ENCODE measurements at places on chromosomes 5 and 9.

- ATAC-seq = no peak
These were observed 367.5 kb downstream of the KDM4C start for GRCh38 chr9:7125231-7125630.

- ATAC-seq = no peak
These were observed 729 bp upstream of the RORB start for GRCh38 chr9:74496406-74496805.

GRCh38 chr9:77598524-77598923, 49.6 kb downstream of the GNA14 start:
- peak; percentile 62 for ATAC-seq

GRCh38 chr9:137244486-137245449, 3.7 kb downstream of the TUBB4B start:
- peak; percentile 0 for ATAC-seq

- no peak for ATAC-seq
These were observed 1.5 kb downstream of the GPR21 start for GRCh38 chr9:123034881-123035510.

- no peak for ATAC-seq
These were observed 214.6 kb downstream of the SREK1 start for GRCh38 chr5:66358741-66359140.

DNA sequence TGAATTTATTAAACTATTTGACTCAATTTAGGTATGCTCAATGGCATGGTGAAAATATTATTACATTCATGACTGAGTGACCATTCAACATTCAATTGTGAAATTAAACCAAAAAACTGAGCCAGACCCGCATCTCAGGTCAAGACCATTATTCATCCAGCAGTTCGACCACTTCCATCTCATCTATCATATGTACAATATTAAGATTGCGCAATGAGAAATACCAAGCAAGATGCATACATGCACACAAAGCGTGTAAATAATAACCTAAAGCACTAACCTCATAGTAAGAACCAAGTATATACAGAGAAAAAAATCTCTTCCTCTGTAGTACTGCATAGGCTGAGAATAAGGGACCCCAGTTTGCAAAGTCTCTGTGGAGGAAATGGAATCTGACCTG, 310.2 kb downstream of the ADGRV1 start:
- ATAC-seq = no peak

DNA sequence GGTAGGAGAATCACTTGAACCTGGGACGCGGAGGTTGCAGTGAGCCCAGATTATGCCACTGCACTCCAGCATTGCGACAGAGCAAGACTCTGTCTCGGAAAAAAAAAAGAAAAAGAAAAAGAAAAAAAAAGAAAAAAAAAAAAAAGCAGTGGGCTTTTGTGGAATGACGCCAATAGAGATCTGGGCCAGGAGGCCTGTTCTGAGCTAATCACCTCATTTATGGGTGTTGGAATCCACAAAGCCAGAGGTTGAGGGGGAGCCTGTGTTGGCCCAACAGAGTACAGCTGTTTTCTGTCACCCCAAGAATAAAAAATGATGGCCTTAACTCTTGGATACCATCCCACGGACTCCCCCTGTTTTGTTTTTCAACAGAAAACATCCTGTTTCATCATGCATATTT, 18.5 kb downstream of the OSTF1 start:
- no peak for ATAC-seq

DNA sequence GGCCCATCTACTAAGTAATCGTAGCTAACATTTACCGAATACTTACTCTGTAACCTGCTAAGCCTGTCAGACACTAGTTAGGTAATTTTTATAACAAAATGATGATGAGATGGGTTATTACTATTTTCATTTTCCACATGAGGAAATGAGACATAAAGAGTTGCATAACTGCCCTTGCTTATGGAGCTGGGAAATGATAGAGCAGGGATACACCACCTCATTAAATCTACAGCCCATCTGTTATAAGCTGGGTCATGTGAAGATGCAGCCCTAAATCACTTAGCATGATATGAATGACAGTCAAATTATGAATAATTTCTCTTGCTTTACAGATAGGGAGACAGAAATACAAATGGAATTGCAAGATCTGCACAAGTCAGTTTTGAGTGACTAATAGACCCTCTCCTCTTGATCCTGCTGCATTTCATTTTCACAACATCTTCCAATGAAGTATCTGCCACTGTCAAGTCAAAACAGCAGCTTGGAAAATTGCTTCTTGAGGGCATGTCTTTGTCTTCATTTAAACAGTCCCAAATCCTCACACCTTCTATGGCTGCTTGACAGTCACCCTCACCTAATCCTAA, 364.7 kb downstream of the PRELID2 start:
- ATAC-seq = no peak

GRCh38 chr9:69085569-69086283, 50.2 kb downstream of the FXN start:
- peak; percentile 78 for ATAC-seq

GRCh38 chr9:125845271-125845808, 98.2 kb downstream of the PBX3 start:
- ATAC-seq = no peak

DNA sequence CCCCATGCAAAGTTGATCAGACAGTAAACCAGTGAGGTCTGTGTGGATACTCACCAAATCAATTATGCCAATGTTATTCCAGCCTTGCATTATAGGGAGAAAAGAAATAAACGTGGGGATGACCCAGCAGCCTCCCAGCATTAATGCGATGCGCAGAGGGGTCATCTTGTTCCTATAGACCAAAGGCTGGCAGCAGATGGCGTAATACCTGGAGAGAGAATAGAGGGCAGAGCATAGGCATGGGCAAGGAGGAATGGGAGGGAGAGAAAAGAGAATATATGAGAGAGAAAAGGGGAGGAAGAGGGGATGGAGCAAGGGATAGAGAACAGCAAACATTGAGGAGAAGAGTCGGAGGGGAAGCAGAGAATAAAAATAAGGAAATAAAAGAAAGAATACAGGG, 131.2 kb downstream of the HTR4 start:
- peak; percentile 45 for ATAC-seq

DNA sequence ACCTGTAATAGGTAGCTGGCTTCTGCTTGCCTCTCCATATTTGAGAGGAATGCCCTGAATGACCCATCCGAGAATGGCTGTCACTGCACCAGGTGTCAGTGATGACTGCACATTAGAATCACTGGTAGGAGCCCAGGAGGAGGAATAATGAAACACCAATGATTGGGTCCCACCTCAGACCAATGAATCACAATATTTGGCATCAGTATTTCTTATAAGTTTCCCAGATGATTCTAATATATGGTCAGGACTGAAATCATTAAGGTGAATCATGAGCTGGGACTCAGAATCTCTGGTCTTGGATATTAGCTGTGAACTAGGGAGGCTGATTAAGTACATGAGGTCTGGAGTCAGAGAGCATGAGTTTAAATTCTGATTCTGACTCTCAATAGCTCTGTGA, 23.4 kb downstream of the ARSB start:
- no peak for ATAC-seq

GRCh38 chr5:151153766-151154272, 3.8 kb downstream of the ANXA6 start:
- no peak for ATAC-seq

DNA sequence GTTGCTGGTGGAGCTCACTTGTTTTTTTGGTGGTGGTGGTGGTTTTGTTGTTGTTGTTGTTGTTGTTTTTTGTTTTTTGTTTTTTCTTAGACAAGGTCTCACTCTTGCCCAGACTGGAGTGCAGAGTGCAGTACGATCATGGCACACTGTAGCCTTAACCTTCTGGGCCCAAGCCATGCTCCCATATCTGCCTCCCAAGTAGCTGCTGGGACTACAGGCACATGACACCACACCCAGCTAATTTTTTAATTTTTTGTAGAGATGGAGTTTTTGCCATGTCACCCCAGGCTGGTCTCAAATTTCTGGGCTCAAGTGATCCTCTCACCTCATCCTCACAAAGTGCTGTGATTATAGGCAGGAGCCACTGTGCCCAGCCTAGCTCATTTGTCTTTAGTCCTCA, 53.5 kb downstream of the NUP214 start:
- no peak for ATAC-seq

DNA sequence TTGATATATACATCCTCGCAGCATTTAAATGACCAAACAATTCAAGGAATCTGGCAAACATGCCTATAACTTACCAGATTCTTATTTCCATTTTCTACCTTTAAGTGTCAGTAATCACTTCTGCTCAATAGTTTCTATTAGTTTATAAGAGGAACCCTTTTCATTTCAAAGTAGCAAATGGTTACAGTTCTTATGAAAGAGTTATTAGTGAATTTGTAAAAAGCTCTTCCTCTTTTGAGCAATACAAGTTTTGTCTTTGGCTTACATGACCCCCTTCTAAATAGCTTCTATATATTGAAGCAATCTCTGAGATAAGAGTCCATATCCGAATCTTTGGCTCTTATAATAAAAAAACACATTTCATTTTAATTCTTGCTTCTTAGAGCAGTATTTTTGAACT, 42.0 kb downstream of the ELL2 start:
- no peak for ATAC-seq

DNA sequence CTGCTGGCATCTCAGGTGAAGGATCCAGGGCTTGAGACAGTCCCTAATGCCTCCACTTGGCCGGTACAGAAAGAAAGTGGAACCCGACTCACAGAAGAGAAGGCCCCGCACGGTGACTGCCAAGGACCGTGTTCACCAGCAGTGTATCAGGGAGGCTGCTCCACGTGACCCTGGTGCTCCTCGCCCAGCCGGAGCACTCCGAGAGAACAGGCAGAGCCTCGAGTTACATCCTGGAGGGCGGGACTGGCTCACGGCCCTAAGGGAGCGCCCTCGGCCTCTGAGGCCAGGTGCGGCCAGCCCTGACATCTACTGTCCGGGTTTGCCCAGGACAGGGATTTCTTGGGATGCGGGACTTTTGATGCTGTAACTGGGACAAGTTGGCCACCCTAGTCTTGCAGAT, 104.0 kb upstream of the SARDH start:
- no peak for ATAC-seq

- no peak for ATAC-seq
These were observed 1.4 kb upstream of the EDF1 start for GRCh38 chr9:136867480-136867879.

- no peak for ATAC-seq
These were observed 1634.3 kb downstream of the MAT2B start for GRCh38 chr5:165139721-165140120.

- peak; percentile 30 for ATAC-seq
These were observed 96.8 kb downstream of the PHF2 start for GRCh38 chr9:93673021-93673838.

DNA sequence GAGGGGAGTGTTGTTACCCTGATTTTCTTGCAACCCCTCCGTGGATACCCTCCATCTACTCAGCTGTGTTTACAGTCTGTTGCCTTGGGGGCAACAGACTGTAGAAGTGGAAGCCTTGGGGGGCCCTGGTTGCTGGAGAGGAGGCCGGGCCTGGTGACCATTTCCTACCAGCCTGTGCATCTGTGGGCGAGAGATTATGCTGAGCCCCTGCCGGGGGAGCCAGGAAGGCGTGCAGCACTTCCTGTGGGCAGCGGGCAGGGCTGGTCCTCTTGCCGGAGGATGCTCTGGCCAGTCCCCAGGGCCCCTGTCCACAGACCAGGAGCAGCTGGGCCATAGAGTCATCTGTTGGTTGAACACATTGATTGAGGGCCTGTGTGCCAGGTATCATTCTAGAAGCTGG, 11.1 kb downstream of the ERGIC1 start:
- no peak for ATAC-seq

GRCh38 chr5:121630402-121630801, 221.3 kb upstream of the FTMT start:
- peak; percentile 82 for ATAC-seq

DNA sequence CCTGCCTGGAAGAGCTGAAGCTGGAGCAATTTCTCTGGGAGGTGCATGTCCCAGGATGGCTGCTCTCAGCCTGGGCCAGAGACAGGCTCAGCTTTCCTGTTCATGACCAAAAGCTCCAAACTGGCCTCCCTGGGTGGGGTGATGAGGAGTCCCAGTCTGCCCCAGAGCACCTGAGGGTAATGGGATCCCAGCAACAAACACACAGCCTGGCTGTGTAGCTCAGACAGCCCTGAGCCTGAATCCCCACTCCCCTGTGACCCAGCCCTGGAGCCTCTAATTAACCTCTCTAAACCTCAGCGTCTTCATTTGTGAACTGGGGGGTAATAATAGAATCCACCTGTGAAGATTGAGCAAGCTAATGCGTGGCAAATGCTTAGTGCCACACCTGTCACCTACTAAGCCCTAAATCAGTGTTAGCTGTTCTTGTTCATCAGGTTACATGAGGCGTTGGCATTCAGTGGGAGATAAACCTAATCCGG, 67.5 kb downstream of the HSPA4 start:
- ATAC-seq = no peak

GRCh38 chr5:107023732-107024131, 647.0 kb downstream of the EFNA5 start:
- no peak for ATAC-seq
